Stimulated activated CD4-positive, alpha-beta T cell treated with anti-CD3 and anti-CD28 coated beads, Interleukin-1b, Interleukin-23, amount 100 ng/mL, for 24 hours (primary cell): ENCODE measurements at places on chromosomes 1 and 21.

DNA sequence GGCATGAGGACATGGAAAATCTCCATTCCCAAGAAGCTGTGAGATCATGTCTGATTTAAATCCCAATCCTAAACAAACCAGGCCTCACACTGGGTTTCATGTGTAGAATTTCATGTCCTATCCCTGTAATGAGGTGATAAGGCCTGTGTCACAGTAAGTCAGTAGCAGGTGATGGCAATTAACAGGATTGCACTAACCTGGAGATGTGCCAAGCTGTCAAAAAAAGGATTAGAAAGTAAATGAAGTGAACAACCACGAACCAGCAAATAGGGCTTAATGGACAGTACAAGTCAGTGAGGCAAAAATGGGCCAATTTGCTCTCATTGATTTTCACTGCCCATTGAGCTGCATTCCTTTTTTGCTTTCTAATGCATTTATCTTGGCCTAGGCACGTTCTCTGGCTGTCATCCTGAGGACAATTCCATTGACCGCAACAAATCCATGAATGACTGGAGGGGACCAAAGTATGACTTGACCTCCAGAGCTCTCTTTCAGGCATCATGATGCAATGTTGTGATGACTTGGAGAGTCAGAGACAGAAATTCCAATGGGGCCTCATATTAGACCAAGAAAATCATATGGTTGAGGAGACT, 673.6 kb upstream of the ADGRL2 start:
- no peak for DNase-seq

GRCh38 chr1:59266927-59267293, 30.0 kb upstream of the FGGY start:
- no peak for DNase-seq

GRCh38 chr1:46413596-46413985, 19.5 kb downstream of the FAAH start:
- DNase-seq: no peak

DNA sequence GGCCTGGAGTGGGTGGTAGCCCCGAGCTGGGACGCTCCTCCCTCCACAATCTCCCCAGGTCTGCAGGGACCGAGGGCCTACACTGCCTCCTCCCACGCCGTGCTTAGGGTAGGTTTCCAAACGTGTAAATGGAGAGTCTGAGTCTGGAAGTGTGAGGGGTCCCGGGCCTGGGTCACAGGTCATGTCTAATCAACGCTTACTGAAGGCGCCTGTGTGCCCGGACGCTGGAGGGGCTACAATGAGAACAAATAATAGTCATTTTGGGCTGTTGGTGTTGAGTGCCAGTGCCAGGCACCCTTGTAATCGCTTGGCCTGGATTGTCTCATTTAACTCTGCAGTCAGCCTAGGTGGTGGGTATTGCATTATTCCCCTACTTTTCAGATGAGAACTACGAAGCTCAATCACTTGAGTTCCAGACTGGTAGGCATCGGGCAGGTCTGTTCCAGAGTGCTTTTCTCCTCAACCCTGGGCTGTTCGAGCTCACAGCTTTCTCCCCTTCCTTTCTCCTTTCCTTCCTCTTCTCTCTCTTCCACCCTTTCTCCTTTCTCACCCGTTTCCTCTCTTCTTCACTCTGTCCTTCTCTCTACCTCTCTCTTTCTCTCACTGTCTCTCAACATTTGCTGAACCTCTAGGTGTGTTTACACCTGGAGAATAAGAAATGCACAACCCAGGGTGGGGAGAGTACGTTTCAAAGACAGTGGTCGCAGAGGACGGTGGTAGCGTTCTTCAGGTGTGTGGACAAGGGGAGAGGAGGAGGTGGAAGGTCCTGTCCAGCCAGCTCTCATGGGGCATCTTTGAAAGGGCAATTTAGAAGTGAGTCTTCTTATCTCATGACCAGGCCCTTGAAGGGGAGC, 883 bp downstream of the SLC66A1 start:
- no peak for DNase-seq

- DNase-seq: no peak
These were observed at the start of gene DMRTA2 for GRCh38 chr1:50422946-50423669. Gene DMRTA2, minus strand, starts transcription at chr1:50423443. Its CDS starts 1,907 bp downstream, at chr1:50421536.

- no peak for DNase-seq
These were observed 545.2 kb upstream of the CAMK1G start for GRCh38 chr1:209038316-209038715.
